ENCODE measurements at places on chromosomes 7 and 10.

- no peak for DNase-seq
Observed at GRCh38 chr10:22243321-22243720, 25.5 kb upstream of the EBLN1 start.

DNA sequence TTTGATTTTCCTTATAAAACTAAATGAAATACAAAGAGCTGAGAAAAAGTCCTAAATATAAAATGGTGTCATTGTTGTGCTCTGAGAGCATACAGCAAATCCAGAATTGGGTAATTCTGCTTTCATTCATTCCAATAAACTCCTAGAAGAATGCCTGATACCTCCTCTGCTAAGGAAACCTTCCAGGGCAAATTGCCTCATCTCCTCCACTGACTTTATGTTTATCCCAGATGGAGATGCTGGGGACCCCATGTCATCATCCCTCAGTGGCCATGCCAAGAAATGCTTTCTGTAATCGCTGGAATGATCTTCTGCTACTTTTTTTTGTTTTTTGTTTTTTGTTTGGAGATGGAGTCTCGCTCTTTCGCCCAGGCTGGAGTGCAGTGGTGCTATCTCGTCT is 119.3 kb upstream of the PRKCQ start:
- DNase-seq: no peak

DNA sequence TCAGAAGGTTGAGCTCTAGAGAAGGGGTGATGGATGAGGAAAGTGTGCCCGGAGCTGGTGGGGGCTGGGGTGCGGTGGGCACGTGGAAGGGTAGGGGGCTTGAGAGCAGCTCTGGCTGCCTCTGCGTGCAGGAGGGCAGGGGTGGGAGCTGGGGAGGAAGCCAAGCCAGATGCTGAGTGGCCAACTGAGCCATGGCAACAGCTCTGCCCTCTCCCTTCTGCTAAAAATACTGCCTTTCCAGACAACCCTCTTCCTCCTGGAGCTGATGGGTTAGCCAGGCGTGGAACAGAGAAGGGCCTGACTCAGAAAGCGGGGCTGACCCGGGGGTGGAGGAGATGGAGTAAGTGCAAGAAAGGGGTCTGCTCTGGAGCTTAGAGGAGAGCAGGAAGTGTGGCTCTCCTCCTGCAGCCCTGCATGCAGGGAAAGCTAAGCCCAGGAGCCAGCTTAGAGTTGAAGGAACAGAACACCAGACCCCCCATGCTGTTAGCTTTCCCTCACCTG is 114.6 kb upstream of the AGK start:
- DNase-seq: peak; percentile 5

GRCh38 chr7:92696584-92696983 is 106.4 kb upstream of the FAM133B start:
- DNase-seq: peak; percentile 35

- no peak for DNase-seq
Observed at GRCh38 chr10:103847909-103848468, 7.4 kb downstream of the SH3PXD2A start.

- DNase-seq: no peak
Observed at GRCh38 chr7:326273-326672, 36.3 kb downstream of the FOXL3 start.

DNA sequence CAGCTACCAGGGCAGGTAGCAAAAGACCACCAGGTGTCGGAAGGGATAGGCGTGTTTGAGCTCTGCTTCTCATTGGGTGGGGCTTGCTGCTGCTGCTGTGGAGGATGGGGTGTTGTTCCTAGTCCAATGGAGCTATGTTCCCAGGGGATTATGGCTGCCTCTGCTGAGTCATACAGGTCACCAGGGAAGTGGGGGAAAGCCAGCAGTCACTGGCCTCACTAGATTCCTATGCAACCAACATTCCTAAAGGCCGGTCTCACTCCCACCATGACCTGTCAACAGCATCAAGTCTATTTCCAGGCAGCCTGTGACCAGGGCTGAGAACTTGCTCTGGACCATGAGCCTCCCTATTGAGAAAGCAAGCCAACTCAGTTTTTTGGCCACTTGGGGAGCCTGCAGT is 1160.8 kb downstream of the REEP3 start:
- DNase-seq: no peak

- no peak for DNase-seq
Observed at GRCh38 chr7:6443372-6443941, 4.3 kb downstream of the DAGLB start.

- no peak for DNase-seq
Observed at GRCh38 chr7:79037001-79037400, 416.5 kb downstream of the MAGI2 start.

DNA sequence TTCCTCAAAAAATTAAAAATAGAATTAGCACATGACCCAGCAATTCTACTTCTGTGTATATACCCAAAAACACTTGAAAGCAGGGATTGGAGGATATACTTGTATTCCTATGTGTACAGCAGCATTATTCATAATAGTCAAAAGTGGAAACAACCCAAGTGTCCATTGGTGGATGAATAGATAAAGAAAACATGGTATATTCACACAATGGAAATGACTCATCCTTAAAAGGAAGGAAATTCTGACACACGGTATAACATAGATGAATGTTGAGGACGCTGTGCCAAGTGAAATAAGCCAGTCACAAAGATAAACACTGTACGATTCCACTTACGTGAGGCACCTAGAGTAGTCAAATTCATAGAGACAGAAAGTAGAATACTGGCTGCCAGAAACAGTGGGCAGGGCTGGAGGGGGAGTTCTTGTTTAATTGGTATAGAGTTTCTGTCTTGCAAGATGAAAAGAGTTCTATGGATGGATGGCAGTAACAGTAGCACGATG is 26.6 kb upstream of the KAT6B start:
- peak; percentile 67 for DNase-seq

GRCh38 chr10:129741978-129742741 is 221.9 kb downstream of the EBF3 start:
- DNase-seq: no peak

DNA sequence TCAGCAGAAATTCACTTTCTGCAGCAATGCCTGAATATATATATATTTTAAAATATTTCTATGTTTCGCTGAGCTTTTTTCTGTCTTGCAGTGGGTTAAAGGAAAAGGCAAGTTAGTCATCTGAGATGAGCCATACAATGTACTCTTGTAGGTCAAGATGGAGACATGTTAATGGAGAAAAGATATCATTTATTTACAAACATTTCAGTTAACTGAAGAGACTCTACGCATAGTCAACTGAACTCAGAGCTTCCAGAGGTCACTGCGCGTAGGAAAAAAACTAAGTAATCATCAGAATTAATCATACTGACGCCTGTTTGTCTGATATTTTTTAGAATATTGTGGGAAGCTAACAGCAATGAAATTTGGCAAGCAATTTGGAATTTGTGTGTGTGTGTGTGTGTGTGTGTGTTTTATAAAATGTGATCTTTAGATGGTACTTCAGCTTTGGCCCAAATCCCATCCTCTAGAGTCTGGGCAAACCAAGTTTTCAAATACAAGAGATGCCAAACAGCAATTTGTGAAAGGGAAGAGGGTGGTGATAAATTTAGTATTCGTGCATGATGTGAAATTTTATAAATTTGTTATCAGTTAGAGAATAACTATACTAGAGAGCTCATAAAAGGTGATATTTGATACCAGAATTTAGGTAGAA is 193.9 kb upstream of the AGR3 start:
- no peak for DNase-seq

- DNase-seq: no peak
Observed at GRCh38 chr7:134009314-134010110, 117.6 kb upstream of the LRGUK start.

GRCh38 chr10:71262817-71263216 is 50.4 kb downstream of the UNC5B start:
- no peak for DNase-seq

- DNase-seq: no peak
Observed at GRCh38 chr7:34277016-34277802, 371.9 kb downstream of the BMPER start.

DNA sequence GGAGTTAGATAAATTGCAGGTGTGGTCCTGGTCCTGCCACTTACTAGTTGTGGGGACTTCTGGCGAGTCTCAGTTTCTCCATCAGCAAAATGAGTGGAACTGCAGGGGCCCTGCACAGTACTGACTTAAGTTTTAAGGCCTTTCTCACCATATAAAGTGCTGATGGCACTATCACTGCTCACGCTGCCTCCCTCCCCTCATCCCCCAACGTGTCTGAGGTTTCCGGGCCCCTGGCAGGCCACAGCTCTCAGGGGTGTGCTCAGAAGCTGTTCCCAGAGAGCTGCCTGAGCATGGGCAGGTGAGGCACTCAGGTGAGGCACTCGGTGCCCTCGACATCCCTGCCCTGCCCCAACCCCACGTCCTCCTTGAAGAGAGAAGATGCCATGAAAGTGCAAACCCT is 74.2 kb downstream of the VOPP1 start:
- DNase-seq: no peak

DNA sequence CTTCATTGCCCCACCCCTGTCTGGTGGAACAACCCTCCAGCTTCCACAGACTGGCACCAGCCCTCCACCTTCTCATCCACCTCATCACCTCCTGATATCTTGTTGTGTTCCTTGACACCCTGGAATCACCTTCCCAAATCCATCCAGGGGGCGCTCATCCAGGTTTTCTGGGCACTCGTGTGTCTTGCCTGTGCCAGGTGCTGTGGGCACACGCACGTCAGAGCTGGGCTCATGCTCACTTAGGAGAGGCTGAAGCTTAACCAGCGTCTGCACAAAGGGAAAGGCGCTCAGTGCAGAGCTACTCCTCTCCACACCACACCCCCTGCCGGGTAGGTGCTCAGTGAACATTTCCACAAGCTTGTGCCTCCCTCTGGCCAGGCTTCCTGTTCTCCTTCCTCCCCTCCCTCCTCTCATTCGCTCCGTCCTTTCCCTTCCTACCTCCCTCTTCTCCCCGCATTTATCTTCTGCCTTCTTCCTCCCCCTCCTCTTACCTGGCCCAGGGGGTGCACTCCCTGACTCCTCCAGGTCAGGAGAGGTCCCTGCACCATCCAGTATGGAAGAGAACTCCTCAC is 4.8 kb downstream of the ADCYAP1R1 start:
- no peak for DNase-seq

- DNase-seq: no peak
Observed at GRCh38 chr7:25597946-25598345, 369.7 kb upstream of the NPVF start.

GRCh38 chr10:43322331-43322730 is 49.1 kb upstream of the FXYD4 start:
- no peak for DNase-seq

- DNase-seq: no peak
Observed at GRCh38 chr7:129875745-129876411, 76.9 kb downstream of the UBE2H start.

GRCh38 chr7:39695852-39696586 is 72.6 kb downstream of the RALA start:
- no peak for DNase-seq

GRCh38 chr7:48255046-48255445 is 83.8 kb downstream of the ABCA13 start:
- peak; percentile 32 for DNase-seq

GRCh38 chr10:69855346-69856111 is 53.8 kb downstream of the COL13A1 start:
- DNase-seq: no peak

GRCh38 chr10:76080451-76080850 is 649.0 kb downstream of the LRMDA start:
- DNase-seq: no peak

- no peak for DNase-seq
Observed at GRCh38 chr7:40356312-40356711, 221.5 kb downstream of the SUGCT start.

DNA sequence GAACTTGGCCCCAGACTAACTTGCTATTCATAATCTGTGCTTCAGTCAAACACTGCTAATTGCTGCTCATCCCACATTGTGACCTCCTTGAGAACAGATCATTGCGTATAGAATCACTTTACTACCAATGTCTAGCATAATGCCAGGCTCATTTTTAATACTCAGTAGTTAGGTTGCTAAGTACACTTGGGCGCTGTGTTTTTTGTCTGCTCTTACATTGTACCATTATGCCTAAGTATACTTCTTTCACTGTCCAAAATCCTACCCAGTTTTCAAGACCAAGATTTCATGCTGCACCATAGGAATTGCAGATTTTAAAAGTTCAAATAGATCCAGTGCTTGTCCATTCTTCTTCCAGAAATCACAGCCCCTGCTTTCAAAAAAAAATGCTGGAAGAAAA is 32.8 kb upstream of the TMEM106B start:
- DNase-seq: no peak

GRCh38 chr7:78395298-78396036 is 596.9 kb downstream of the PHTF2 start:
- DNase-seq: no peak

DNA sequence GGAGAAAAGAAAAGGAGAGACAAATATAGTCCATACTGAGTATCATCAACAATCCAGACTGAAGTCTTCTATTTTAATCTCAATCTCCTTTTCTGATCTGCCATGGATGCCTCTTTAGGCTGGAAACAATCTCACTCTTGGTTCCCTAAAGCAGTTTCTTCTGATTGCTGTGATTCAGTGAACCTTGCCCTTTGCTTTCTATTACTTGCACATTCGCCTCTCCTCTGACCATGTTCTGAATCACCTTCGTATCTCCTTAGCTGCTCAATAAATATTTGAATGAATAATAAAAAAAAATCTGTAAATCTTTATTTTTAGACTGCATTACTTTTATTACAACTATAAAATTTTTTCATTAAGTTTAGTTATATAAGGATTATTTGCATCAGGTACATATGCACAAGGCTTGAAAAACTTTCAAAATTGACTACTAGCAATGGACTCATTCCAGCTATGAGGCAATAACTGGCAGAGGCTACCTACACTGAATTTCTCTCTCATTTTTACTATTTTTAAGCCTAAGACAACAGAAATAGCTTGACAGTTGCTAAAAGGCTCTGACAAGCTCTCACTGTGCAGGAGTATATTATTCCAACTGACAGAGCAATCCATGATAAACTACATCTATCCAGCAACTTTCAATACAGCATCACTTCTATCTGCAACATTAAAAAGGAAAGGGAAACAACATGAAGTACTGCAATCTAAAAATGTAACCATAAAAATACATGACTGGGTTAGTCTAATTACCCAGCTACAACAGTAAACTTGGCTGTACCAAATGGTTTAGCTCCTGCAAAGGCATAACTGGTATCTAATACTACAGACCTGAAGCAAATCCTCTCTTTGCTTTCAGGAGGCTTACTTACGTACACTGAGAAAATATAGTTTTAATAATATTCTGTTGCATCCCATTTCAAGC is 25.6 kb downstream of the TM9SF3 start:
- DNase-seq: no peak

- DNase-seq: peak; percentile 88
Observed at GRCh38 chr7:140640060-140640637, 464 bp downstream of the DENND2A start.

DNA sequence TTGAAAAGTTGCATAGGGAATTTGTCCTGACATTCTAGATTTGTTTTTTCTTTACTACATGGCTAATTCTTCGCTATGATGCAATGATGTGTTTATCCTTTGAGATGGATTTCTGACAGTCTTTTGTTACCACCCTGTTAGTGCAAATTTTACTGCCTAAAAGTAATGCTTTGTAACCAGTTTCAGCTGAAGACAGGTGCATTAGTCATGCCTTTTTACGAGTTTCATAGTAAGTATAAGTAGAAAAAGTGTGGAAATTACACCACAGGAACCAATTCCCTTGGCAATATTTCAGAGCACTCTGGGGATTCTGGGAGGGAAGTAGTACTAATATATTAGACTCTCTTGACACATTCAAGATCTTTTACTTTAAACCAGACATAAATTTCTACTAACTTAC is 257.8 kb upstream of the DKK1 start:
- no peak for DNase-seq
